ENCODE measurements at places on chromosomes 6 and 20. TPM values are rescaled to one million over a fixed set of nuclear protein-coding genes. Genes with fewer than 3 reads are reported as not detected.

DNA sequence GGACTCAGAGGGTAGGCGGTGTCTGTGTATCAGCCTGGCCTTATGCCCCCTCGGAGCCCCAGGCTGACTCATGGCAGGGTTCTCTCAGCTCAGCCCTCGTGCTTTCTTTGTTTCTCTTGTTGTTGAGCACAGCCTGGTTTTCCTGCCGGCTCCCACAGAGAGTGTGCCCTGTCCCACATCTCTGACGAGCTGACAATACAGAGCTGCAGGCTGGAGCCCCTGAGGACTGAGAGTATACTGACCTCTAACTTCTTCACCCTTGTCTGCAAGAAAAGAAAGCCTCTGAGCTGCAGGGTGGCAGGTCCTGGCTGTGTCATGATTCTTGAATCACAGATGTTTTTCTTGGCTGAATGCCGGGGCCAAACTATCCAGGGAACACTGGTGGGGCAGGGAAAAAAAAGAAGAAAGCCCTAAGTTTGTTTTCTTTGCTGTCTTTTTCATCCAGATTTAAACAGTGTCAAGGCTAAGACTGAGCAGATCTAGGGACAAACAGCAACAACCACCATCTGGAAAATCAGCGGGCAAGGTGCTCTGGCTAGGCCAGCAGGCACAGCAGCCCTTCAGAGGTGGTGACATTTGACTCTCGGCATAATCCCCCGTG is 63.3 kb upstream of the ZNF133 start:
- no peaks in the 10 kb centered on the region for H3K27me3 ChIP-seq
- no peak overlapping the region for H3K27ac ChIP-seq
- H3K4me3 ChIP-seq: no peak overlapping the region
- no peaks in the 10 kb centered on the region for H3K4me1 ChIP-seq

- no peaks in the 10 kb centered on the region for H3K36me3 ChIP-seq
- no peaks in the 10 kb centered on the region for H3K27me3 ChIP-seq
- no peaks in the 10 kb centered on the region for H3K4me1 ChIP-seq
These were observed 306.3 kb upstream of the IRAK1BP1 start for GRCh38 chr6:78561015-78561414.

- H3K27ac ChIP-seq: no peak overlapping the region
- H3K4me1 ChIP-seq: peaks cover 13% of the 10 kb centered on the region
- no peak for DNase-seq
- H3K4me3 ChIP-seq: no peak overlapping the region
- no peaks in the 10 kb centered on the region for H3K27me3 ChIP-seq
- peaks cover 24% of the 10 kb centered on the region for H3K36me3 ChIP-seq
These were observed 3.7 kb downstream of the SYS1 start for GRCh38 chr20:45366631-45367030.

DNA sequence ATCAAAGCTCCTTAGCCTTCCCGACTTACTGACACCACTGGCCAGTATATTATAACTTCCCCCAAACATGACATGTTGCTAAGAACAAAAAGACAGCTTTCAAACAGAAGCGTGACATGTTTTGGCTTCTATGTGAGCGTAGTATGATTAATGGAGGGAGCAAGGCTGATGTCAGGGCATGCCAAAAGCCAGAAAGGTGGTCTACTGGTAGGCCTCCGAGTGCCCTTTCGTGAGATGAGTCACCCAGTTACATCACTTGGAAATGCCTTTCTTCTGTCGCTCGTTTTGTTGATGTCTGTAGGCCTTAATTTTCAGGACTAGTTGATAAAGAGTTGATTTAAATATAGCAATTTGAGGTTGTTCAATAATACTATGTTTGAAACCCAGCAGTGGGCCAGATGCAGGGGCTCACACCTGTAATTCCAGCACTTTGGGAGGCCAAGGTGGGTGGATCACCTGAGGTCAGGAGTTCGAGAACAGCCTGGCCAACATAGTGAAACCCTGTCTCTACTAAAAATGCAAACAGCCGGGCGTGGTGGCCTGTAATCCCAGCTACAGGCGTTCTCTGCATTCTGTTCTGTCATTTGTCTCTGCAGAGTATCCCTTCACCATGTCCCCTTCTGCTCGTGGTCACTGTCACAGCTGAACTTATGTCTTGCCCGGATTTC is 53.3 kb downstream of the CNKSR3 start:
- peak overlapping the region; percentile 88 for H3K27ac ChIP-seq
- peaks cover 29% of the 10 kb centered on the region for H3K4me1 ChIP-seq
- H3K27me3 ChIP-seq: no peaks in the 10 kb centered on the region
- no peak overlapping the region for H3K4me3 ChIP-seq

GRCh38 chr6:83365931-83366330 is 64.9 kb downstream of the ME1 start:
- no peaks in the 10 kb centered on the region for H3K36me3 ChIP-seq
- DNase-seq: no peak
- no peaks in the 10 kb centered on the region for H3K27me3 ChIP-seq
- no peak overlapping the region for H3K4me3 ChIP-seq
- H3K4me1 ChIP-seq: no peaks in the 10 kb centered on the region

DNA sequence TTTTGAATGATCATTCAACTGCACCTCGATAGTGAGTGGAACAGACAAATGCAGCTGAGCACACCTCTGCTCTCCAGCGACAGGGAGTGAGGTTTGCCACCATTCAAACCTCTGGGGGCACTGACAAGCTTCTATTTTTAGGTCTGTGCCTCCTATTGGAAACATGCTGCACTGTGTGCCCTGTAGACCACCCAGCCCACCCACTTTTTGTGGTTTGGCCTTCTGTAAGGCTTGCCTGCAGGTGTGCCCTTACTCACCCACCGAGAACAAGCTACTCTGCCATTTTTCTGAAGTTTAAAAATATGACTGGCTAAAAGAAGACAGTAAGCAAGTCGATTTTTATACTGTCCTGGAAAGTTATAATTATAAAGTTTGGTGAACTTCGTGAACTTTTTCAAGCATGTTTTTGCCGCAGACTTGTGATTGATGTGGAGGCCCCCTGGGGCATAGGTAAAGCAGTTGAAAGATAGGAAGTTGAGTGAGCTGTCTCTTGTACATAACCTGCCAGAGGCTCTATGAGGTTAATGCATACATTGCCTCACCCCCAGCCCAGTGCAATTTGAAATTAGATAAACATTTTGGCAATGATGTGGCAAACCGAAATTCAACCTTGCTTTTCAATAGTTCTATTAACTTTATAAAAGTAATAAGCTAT is 53.8 kb downstream of the ADGRG6 start:
- H3K27me3 ChIP-seq: no peaks in the 10 kb centered on the region
- no peak overlapping the region for H3K4me3 ChIP-seq
- no peak overlapping the region for H3K27ac ChIP-seq
- peaks cover 5% of the 10 kb centered on the region for H3K4me1 ChIP-seq
- DNase-seq: no peak
- H3K36me3 ChIP-seq: no peaks in the 10 kb centered on the region

DNA sequence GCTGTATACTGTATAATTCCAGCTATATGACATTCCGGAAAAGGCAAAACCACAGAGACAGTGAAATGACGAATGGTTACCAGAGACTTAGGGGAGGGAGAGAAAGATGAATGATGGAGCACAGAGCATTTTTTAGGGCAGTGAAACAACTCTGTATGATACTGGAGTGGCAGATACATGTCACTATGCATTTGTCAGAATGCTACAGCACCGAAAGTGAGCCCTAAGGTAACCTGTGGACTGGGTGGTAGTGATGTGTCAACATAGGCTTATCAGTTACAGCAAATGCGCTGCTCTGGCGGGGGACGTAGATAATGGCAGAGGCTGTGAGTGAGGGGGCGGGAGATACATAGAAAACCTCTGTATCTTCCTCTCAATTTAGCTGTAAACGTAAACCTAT is 201.3 kb upstream of the SSTR4 start:
- no peak overlapping the region for H3K27ac ChIP-seq
- peaks cover 2% of the 10 kb centered on the region for H3K27me3 ChIP-seq
- H3K36me3 ChIP-seq: no peaks in the 10 kb centered on the region
- H3K4me3 ChIP-seq: no peak overlapping the region
- DNase-seq: no peak
- no peaks in the 10 kb centered on the region for H3K4me1 ChIP-seq

- no peak overlapping the region for H3K27ac ChIP-seq
- H3K4me1 ChIP-seq: peaks cover 3% of the 10 kb centered on the region
- no peak overlapping the region for H3K4me3 ChIP-seq
These were observed 140.9 kb downstream of the DLL1 start for GRCh38 chr6:170149681-170150589.

DNA sequence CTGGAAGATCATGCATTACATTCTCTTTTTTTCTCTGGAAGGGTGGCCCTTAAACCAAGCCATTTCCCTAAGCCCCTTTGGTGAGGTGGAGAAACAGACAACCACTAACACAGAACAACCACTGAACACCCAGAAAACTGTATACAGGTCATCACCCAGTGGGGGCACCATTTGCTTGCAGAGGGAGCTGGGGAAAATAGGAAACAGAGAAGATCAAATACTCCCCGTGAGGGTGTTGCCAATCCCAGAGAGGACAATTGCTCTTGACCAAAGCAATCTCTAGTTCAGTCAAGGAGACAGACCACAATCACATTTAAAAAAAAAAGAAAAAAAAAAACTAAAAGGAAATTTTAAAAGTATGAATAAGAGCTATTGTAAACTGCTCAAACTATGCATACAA is 865 bp upstream of the DAAM2 start:
- no peak overlapping the region for H3K27ac ChIP-seq
- H3K36me3 ChIP-seq: no peaks in the 10 kb centered on the region
- H3K27me3 ChIP-seq: no peaks in the 10 kb centered on the region
- no peak overlapping the region for H3K4me3 ChIP-seq
- peaks cover 6% of the 10 kb centered on the region for H3K4me1 ChIP-seq

DNA sequence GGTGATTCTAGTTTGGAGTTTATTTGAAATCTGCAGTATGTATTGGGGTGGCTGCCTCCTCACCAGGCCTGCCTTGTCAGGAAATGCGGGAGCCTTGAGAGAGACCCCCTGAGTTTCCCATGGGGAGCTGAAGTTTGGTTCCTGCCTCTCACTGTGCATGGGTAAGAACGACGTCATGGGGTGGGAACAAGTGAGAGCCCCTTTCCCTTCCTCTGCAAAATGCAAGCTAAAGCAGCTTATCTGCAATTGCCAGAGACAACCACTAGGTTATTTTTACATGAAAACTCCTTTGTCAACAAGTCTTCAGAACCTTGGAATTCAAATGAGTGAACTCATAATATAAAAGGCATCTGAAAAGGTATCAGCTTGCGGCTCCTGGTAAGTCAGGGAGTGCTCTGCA is 58.4 kb downstream of the TMEM170B start:
- H3K27ac ChIP-seq: no peak overlapping the region
- no peak for DNase-seq
- H3K36me3 ChIP-seq: no peaks in the 10 kb centered on the region
- H3K4me3 ChIP-seq: no peak overlapping the region
- no peaks in the 10 kb centered on the region for H3K27me3 ChIP-seq

DNA sequence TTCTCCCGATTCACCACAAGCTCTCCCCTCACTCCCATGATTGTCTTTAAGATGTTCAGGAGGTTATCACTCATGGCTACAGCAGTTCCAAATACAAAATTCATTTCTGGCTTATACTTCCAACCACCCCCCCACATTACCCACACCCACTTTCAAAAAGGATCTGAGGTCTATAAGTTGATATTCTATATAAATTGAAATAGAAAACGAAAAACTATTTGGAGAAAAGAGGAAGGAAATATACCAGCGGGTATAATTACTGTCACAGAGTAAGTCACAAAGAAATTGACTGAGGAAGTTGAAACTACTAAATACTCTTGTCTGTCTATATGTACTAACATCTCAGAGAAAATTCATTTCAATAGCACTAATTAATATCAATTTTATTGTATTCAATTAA is 112.7 kb upstream of the TNFAIP3 start:
- H3K4me3 ChIP-seq: no peak overlapping the region
- H3K36me3 ChIP-seq: no peaks in the 10 kb centered on the region
- H3K27ac ChIP-seq: no peak overlapping the region
- no peaks in the 10 kb centered on the region for H3K4me1 ChIP-seq
- H3K27me3 ChIP-seq: no peaks in the 10 kb centered on the region
- DNase-seq: no peak

DNA sequence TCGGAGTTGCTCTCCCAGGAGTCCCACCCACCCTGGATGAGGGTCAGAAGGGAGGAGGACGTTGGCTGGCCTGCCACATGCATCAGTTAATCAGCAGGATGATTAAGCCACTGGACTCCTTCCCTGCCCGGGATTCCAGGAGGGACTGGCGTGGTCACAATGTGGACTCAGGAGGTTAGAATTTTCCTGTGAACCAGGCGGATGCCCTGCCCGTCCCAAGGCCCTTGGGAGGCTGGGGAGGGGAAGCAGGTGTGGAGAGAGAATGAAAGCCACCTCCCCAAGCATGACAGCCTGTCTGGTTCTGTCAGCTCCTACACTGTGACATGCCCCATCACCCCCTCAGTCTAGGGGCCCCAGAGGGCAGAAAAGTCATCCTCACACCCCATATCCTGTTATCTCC is 11.6 kb upstream of the ITPR3 start:
- H3K4me3 ChIP-seq: no peak overlapping the region
- no peak overlapping the region for H3K27ac ChIP-seq

DNA sequence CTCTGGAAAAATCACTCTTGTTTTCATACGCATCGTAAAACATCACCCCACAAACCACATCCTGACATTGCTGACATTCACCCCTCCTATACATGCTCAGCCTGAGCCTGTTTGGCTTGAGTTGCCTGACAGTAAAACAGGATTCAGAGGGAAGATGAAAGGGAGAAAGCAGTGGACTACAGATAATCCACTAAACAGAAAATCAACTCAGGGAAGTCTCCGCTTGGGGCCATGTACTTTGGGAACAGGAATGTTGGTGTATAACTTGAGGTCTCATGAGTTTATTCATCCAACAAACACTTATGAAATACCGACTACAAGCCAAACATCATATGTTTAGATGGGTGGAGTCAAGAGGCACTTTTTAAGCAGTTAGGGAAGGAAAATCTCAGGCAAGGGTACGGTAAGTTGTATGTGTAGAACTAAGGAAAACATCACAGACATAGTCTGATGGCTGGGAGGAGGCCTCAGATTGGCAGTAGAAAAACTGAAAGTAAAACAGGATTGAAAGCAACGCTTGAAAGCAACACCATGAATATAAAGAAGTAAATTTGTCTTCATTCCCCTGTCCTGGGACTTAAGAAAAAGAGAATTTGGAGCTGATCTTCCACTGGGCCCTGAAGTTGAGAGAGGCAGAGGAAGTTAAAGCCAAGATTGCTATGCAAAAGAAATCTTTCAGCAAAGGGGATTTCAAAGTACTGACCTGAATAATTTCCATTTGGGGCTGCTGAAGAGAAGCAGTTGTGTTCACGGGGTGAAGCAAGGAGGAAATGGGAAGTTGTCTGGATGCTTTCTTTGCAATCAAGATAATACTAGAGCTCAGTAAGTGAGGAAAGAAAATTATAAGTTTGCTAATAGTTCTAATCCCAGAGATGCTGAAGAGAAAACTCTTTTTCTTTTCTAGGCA is 28.8 kb downstream of the PDE7B start:
- H3K36me3 ChIP-seq: no peaks in the 10 kb centered on the region
- DNase-seq: no peak
- no peaks in the 10 kb centered on the region for H3K4me1 ChIP-seq

DNA sequence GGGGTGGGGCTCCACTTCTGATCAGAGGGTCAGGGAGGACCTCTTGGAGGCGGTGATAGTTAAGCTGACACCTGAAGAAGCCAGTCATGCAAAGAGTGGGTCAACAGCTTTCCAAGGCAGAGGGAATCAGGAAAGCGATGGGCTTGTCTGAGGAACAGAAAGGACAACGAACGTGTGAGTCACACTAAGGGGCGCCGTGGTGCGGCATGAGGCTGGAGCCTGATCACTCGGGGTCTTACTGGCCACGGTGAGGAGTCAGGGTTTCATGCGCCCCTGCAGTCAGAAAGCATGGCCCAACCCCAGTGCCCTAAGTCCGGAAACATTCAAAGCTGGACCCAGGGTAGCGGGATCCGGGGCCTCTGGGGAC is 50.6 kb upstream of the SLC32A1 start:
- H3K27ac ChIP-seq: no peak overlapping the region
- DNase-seq: no peak
- H3K4me1 ChIP-seq: peaks cover 8% of the 10 kb centered on the region
- H3K27me3 ChIP-seq: no peaks in the 10 kb centered on the region
- no peak overlapping the region for H3K4me3 ChIP-seq

ULBP3 gene
- 0.92 TPM for total RNA-seq

All from liver (tissue), 10 donors.